ENCODE measurements at places on chromosomes 13 and 19.

DNA sequence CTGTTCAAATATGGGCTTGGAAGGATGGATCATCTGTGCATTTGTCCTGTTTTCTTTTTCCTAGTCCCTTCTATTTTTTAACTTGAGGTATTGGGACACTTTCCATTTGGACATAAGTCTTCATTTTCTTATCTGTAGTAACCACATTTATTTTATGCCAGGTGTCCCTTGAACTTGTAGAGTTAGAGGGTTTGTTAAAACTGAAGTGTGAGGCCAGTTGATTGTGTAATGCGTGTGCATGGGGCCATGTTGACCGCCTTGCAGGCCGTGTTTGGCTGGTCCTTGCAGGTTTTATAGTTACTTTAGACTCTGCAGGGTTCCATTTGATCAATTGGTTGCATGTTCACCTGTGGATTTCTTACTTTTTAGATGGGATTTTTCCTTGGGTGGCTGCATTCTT is 21.0 kb downstream of the SAE1 start:
- DNase-seq = no peak

DNA sequence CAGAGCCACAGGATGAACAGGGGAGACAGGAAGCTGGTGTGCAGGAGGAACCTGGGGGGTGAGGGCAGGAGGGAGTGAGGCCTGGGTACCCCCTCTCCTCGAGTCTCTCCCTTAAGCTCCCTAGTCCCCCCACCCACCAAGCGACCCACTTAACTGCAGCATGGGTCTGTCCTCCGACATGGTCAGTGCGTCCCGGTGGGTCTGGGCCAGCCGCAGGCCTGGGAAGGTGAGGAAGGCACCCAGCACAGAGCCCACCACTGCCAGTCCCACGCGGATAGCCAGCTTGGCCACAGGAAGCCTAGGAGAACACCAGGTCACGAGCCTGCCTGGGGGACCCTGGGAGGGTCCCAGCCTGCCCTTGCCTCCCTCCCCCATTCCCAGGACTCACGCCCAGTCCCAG is 16.9 kb downstream of the TMEM161A start:
- DNase-seq = no peak

- no peak for DNase-seq
Observed at GRCh38 chr13:98648141-98648540, 71.2 kb upstream of the STK24 start.

GRCh38 chr13:100068133-100068931 is 20.6 kb upstream of the PCCA start:
- DNase-seq = no peak

DNA sequence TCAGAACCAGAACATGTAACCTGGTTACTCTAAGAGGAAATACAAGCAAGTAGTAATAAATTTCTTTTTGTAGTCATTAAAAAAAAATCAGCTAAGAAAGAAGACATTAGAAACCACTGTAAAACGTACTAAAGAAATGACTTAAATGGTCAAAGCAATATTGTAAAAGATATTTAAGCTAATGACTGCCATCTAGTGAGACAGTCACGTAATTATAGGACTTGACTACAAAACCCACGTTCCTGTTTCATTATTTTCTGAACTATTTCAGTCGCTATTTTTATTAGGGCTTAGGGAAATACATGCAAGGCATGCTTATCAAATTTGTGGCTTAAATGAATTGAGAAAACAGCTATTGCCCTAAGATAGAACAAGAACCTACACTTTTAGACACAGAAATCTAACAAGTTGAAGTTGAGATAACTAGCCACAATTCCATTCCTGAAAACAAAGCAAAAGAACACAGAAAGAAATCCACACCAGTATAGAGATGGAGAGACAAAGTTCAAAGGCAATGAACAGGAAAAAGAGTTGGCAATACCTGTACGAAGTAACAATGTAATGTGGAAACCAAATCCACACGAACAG is 17.9 kb downstream of the ALG5 start:
- DNase-seq = no peak

GRCh38 chr13:21058361-21058760 is 3.0 kb downstream of the LATS2 start:
- no peak for DNase-seq

DNA sequence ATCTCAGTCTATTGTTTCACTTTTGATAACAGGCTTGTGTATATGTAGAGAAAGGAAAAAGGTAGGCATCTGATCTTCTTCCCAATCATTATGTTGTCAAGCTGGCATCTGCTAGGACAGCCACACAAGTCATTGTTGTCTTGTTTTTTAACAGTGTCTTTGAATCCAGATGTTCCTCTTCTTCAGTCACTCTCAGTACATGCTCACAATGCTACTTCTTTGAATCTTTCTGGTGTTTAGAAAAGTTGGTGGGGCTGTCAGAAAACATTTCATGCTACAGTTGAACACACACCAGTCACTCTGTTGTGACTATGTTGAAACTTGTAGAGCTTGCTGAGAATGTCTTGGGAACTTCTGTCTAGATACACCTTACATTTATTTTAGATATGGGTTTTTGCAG is 1231.4 kb upstream of the MIR17HG start:
- DNase-seq = no peak

GRCh38 chr13:74316547-74316946 is 182.3 kb upstream of the KLF12 start:
- no peak for DNase-seq

DNA sequence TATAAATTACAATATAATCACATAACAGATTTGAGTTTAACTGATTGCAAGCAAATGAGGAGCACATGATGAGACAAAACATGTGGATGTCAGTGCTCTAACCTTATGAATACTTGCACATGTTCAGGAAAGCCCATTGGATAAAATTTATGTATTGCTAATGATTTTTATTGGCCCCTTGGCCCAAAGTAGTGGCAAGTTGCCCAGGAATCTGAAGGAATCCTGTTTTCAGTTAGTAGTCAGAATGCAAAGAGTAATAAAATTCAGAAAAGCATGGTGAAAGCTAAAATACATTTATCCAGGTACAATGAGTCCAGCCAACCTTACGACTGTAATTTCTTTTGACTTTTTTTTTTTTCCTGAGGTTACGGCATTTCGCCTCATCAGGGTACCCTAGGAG is 1539.4 kb downstream of the EFNB2 start:
- no peak for DNase-seq

DNA sequence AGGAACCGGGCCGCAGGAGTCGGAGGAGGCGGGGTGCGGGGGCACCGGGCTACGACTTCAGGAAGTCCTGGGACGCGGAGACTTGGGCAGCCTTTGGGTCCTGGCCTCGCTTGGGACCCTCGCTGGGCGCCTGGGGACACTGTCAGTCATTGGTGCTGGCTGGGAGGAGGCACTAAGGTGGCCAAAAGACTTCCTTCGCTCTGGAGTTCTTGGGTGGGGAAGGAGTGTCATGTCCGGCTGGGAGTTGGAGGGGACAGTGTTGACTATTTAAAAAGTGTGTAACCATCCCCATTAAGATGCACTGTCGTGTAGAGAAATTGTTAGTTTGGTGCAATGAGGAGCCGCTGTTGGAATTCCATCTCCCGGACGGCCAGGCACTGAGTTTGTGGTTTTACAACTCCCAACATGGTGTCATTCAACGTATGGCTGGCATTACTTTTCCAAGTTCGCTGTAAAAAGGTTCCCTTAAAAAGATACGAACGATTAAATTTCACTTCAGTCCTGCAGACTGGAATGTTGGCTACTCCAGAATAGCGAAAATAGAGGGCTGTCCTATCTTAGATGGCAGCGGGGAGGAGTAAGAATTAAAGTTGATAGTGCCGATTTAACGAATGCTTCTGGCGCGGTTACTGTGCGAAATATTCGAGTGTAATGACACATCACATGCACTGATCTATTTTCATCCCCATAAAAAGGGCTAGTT is 776 bp downstream of the DNAJC3 start:
- DNase-seq = no peak

- no peak for DNase-seq
Observed at GRCh38 chr13:19154843-19155242, 26.8 kb downstream of the TUBA3C start.

DNA sequence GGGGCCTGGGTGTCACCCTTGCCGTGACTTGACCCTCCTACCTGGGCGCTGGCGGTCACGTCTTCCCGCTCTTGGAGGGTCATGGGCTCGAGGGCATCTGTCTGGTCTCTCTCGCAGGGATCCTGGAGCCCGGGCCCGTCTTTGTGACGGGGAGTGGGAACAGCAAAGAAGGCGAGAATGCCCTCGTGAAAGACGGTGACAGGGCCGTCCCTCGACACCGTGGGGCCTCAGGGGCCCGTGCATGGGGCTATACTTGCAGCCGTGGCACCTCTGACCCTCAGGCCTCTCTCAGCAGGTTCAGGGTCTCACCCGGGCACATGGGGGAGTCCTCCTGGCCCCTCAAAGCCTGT is 20.9 kb upstream of the MATK start:
- DNase-seq = no peak

DNA sequence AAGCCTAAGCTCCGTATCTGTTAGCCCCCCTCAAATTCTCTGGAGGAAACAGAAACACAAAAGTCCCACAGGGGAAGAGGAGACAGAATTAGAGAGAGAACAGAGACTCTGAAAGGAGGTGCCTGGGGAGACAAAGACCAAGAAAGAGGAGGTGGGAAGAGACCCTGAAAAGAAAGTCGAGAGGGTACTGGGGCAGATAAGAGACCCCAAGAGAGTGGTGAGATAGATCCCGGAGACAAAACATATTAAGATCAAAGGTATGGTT is 915 bp upstream of the GRWD1 start:
- no peak for DNase-seq

DNA sequence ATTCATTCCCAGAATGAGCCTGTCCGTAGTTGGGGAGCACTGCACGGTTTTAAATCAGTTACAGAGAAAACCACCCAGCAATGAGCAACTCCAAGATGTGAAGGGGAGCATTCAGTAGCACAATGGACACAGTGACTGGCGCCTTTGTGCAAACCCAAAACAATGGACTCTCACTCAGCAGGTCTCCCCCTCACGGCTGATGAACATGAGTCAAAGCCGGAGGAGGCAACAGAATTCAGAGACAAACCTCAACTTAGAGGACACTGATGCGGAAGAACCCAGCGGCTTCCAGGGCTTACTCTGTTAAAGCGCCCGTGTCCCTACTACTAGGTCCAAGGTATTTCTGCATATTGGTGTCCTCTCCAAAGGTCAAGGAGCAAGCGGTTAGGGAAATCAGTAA is 17.7 kb downstream of the PLEKHF1 start:
- DNase-seq = no peak

DNA sequence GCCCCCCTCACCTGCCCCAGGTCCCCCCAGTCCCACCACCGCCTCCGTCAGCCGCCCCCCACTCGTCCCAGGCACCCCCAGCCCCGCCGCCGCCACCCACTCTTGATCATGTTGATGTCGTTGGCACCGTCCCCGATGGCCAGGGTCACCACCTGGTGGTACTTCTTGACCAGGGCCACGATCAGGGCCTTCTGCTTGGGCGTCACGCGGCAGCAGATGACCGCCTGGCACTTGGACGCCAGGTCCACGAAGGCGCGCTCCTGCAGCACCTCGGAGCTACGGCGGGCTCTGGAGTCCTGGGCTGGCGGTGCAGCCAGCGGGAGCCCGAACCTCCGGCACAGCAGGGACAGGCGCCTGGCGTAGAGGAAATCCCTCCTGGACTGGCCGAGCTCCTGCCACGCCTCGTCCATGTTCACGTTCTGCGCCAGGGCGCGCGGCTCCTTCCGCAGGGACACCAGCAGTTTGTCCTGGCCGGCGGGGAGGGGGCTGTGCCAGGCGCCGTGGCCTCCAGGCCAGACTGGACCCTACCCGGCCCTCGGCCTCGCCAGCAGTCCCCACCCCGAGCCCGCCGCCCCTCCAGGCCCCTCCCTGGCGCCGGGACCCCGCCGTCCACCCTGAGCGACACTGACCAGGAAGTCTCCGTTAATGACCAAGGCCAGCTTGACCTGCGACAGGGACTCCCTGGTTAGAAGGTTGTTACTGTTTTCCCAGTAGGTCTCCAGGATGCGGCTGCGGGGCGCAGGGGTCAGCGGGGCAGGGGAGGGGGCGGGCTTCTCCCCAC is 22.6 kb downstream of the ATP8B3 start:
- DNase-seq = no peak

- DNase-seq = no peak
Observed at GRCh38 chr13:77230560-77230959, 96.3 kb downstream of the MYCBP2 start.

GRCh38 chr19:23351806-23352205 is 43.5 kb downstream of the ZNF91 start:
- no peak for DNase-seq

- DNase-seq = no peak
Observed at GRCh38 chr19:9923440-9923839, 12.9 kb downstream of the OLFM2 start.

DNA sequence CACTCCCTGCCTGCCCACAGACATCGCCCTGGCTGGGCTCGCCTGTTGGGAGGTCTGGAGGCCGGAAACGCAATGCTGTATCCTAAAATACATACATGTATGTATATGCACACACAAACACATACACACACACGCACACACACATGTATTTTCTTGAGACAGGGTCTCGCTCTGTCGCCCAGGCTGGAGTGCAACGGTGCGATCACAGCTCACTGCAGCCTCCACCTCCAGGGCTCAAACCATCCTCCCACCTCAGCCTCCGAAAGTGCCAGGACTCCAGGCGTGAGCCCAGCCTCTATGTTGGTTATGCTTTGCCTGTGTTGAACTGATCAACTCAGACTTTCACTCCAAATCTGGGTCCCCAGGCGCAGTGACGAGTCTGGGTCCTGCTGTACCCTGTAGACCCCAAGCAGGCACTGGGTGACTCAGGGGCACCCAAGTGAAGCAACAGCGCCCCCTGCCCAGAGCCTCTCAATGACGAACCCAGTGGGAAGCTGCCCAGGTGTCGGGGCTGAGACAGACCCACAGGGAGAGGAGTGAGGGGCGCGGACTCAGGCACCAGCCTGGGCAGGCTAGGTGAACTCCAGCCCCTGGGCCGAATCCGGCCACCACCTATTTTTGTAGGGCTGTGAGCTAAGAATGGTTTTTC is 27.4 kb upstream of the CACTIN start:
- DNase-seq = peak; percentile 60

- no peak for DNase-seq
Observed at GRCh38 chr19:39557811-39558623, 18.1 kb upstream of the EID2 start.

DNA sequence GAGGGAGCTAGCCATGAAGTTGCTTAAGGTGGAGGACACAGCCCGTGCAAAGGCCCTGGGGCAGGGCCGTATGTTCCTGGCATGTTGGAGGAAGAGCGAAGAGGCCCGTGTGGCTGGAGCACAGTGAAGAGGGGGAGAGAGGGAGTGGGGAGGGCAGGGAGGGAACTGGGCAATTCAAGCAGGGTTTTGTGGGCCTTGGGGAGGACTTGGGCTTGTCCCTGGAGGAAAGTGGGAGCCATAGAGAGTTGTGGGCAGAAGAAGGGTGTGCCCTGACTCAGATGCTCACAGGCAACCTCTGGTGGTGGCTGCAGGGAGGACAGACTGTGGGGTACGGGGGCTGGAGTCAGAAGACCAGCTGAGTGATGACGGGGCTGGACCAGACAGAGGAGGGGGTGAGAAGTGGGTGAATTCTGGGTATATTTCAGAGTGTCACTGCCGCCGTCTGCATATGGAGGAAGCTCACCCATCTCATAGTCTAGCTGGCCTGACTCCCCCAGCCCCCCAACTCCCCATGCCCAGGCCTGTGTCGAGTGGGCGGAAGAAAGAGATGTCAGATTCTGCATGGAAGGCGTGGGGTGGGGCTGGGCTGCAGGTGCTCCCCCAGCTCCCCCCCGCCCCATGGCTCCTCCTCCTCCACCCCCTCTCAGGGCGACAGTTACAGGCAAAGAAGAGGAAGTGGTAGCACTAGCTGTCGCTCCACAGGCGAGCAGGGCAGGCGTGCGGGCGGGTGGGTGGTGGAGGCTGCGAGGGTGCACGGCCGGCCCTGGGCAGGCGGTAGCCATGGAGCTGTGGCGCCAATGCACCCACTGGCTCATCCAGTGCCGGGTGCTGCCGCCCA is at the start of gene VAV1:
Gene VAV1 (plus strand): TSS at position 681 of the 838 bp plus-strand sequence. CDS start 100 bp downstream, at position 781.
- no peak for DNase-seq

Data from glutamatergic neuron (in vitro differentiated cells).